ENCODE measurements at places on chromosomes 7 and 10.

DNA sequence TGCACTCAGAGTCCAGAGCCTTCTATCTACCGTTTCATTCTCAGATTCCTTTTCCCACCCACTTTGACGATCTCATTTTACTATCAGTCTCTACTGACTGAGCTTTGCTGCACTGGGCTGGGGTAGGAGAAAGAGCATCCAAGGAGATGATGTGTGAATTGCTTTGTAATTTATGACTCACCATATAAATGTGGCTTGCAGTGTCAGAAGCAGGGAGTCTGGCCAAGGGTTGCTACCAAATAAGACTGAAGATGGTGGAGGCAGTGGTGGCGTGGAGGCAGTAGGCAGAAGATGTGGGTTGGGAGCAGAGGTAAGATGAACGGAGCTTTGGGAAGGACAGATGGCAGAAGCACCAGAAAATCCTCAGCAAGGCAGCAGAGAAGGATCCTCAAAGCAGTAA, 73.3 kb upstream of the AGK start:
- DNase-seq = no peak

DNA sequence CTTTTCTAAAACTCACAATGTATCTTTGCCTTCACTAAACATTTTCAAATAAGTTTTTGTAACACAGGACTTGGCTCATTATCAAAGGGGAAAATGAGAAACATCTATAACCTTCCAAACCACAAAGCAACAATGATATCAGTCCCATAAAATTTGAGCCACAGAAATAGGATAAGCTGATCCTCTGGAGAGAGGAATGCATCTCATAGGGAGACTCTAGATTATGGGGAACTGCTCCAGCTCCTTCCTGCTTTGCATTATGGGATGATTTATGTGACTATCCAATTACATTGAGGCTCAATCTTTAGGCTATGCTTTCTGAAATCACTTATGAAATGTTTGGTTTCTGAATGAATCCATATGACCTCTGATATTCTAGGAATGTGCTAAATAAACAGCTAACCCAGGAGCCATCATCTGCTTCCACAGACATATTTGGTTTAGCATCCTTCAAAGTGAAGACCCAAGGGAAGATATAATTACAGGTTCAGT, 70.4 kb downstream of the CUBN start:
- DNase-seq = no peak

- no peak for DNase-seq
Measured at GRCh38 chr10:96259150-96259549, 12.2 kb downstream of the BLNK start.

GRCh38 chr7:41487229-41487940, 215.5 kb downstream of the INHBA start:
- DNase-seq = no peak

DNA sequence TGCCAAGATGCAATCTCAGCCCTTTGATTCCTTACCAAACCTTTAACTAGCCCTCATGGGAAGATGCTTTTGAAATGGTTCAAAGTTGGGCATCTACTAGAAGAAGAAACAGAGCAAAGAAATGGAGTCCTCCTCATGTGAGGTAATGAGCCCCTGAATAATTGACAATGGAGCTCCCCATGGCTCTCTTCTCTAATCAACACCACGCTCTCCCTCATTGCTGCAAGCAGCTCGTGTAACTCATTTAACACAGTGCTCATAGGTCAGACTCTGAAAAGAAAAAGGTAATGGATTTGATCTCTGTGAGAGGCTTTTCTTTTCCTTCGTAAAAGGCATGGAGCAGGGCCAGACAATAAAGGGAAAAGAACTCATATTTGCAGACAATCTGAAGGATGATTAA, 312.8 kb downstream of the PHTF2 start:
- DNase-seq = no peak

GRCh38 chr10:78197628-78198272, 164.1 kb downstream of the RPS24 start:
- DNase-seq = no peak

- DNase-seq = no peak
Measured at GRCh38 chr7:14024406-14024805, 34.9 kb upstream of the ETV1 start.

GRCh38 chr7:75534727-75535307, 42.7 kb downstream of the SPDYE5 start:
- DNase-seq = no peak

DNA sequence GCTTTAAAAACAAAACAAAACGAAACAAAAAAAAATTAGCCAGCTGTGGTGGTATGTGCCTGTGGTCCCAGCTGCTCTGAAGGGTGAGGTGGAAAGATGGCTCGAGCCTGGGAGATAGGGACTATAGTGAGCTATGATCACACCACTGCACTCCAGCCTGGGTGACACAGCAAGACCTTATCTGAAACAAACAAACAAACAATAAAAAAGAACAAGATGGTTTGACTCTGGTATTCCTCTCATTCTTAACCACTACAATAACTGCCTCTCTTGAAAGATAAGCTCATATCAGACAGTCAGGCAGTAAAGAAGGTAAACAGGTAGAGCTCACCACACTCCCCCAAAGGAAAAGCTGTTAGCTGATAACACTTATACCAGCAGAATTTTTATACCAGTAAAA, 14.1 kb upstream of the DUSP5 start:
- no peak for DNase-seq

- DNase-seq = no peak
Measured at GRCh38 chr10:6504296-6504695, 75.8 kb downstream of the PRKCQ start.
